ENCODE measurements at places on chromosomes 6 and 20.
A peak's percentile ranks its signal among the peaks of the same experiment; 100 is the strongest.

- no peak for DNase-seq
Measured at GRCh38 chr6:106693418-106693817, 64.0 kb downstream of the QRSL1 start.

DNA sequence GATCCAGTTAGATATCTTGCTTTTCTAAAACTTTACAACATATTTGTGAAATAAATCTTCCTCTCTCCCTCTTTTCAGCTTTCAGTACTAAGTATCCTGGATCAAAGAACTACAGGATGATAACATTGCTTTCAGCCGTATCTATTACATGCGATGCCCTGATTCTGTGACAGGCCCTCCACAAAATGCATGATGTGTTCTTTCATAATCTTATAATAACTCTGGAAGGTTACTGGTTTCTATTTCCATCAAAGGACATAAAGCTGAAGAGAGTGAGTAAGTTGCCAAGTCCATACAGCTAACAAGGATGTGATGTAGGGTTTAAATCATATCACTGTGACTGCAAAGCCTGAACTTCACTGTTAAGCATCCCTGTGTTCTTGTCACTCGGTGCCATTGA is 62.9 kb upstream of the ADGRG6 start:
- DNase-seq: no peak

GRCh38 chr20:37896932-37897548 is 5.9 kb upstream of the VSTM2L start:
- no peak for DNase-seq

- DNase-seq: no peak
Measured at GRCh38 chr6:124459268-124459667, 503.0 kb upstream of the RNF217 start.

DNA sequence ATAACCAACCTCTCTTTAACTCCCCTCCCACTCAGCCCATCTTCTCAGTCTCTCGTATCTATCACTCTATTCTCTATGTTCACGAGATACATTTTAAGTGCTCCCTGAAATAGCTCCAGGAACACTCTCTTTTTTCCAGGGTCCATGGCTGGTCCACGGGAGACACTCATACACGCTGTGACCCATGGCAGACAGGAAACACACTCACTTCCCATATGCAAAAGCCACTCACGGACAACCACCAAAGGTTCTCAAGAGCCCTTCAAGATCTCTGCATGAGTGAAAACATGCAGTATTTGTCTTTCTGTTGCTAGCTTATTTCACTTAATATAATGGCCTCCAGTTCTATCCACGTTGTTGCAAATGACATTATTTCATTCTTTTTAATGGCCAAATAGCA is 71.4 kb upstream of the PCSK2 start:
- DNase-seq: no peak

DNA sequence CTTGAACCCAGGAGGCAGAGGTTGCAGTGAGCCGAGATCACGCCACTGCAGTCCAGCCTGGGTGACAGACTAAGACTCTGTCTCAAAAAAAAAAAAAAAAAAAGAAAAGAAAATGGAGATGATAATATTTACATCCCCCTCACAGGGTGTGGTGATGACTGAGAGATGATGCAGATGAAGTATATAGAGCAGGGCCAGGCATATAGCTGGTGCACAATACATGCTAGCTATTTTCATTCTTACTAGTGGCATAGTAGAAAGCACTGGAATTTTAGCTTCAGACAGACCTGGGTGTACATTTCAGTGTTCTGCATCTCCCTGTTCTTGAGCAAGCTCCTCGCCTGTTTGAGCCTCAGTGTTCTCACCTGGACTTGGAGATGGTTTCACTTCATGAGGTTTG is 36.9 kb downstream of the CEBPB start:
- DNase-seq: no peak

GRCh38 chr20:8952721-8953120 is 116.2 kb upstream of the PLCB4 start:
- DNase-seq: no peak

DNA sequence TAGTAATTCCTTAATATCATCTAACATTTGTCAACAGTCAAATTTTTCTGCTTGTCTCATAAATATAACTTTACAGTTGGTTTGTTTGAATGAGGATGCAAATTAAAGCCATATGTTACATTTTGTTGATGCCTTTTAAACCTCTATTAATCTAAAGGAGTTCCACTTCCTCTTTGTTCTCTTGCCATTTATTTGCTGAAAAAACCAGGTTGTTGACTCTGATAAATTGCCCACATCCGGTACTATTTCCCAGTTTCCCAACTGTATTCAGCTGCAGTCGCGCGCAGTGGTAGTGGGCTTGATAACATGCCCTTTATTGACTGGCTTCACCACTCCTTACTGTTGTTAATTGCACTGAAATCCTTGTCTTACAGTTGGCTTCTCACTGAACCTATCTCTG is 32.8 kb upstream of the SIRPB2 start:
- no peak for DNase-seq

DNA sequence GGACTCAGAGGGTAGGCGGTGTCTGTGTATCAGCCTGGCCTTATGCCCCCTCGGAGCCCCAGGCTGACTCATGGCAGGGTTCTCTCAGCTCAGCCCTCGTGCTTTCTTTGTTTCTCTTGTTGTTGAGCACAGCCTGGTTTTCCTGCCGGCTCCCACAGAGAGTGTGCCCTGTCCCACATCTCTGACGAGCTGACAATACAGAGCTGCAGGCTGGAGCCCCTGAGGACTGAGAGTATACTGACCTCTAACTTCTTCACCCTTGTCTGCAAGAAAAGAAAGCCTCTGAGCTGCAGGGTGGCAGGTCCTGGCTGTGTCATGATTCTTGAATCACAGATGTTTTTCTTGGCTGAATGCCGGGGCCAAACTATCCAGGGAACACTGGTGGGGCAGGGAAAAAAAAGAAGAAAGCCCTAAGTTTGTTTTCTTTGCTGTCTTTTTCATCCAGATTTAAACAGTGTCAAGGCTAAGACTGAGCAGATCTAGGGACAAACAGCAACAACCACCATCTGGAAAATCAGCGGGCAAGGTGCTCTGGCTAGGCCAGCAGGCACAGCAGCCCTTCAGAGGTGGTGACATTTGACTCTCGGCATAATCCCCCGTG is 63.3 kb upstream of the ZNF133 start:
- DNase-seq: peak; percentile 60

GRCh38 chr6:143555071-143555492 is 43.6 kb upstream of the FUCA2 start:
- no peak for DNase-seq

DNA sequence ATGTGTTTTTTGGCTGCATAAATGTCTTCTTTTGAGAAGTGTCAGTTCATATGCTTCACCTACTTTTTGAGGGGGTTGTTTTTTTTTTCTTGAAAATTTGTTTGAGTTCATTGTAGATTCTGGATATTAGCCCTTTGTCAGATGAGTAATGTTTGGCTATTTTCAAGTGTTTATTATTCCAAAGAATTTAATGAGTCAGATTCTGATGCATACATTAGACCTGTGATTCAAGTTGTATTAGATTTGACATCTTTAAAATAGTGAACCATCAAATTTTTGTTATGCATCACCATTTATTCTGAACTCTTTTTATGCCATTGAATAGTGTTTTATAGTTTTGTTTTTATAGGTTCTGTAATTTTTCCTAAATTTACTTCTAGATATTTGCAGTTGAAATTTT is 319.3 kb downstream of the PKHD1 start:
- no peak for DNase-seq

DNA sequence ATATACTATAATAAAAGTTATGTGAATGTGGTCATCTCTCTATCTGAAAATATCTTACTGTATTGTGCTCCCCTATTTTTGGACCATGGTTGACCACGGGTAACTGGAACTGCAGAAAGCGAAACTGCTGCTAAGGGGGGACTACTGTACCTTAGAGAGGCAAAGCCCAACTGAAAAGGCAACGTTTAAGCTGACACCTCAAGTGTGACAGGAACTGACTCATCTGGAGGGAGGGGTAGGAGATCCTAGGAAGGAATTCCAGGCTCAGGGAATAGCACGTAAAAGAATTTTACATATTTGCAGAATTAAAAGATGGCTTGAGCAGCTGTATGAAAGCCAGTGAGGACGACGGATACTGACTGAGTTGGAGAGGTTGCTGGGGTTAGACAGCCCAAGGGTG is 34.8 kb downstream of the ELOVL2 start:
- DNase-seq: no peak

GRCh38 chr6:27213544-27214125 is 33.9 kb upstream of the PRSS16 start:
- no peak for DNase-seq

DNA sequence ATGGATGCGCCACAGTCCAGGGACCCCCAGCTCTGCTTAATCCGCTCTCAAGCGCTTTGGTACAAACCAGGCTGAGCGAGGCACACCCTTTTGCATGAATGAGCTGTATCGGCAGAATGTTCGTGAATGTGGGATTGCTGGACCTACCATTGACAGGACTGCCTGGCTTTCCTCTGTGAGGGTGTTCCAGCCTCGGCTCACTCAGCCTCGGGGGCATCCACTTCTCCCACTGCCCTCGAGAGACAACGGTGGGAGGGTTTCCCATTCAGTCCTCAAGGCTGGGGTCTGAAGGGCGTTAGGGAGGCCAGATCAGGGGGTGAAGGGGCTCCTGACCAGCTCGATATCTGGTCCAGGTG is 17.4 kb downstream of the MDFI start:
- no peak for DNase-seq

- DNase-seq: peak; percentile 85
Measured at GRCh38 chr6:38639498-38640215, at the start of gene BTBD9. TSS of gene BTBD9 (minus strand) at chr6:38639929.

DNA sequence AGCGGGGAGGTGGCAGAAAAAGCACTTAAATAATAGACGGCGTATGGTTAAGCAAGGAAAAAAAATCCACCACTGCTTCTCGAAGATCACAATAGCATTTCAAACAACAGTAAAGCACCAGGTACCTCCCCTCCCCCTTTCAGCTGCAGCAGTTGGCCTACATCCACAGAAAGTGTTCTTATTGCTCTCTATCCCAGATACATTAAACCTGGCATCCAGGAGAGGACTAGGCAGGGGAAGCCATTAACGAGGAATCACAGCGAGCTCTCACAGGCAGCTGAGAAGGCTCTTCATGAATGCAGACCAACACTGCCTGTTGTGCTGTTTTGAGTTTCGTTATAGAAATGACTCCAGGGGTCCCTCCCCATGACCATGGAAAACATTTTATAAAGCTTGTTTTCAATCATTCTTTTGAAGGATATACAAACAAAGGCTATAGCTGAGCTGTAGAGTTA is 11.8 kb downstream of the FYN start:
- DNase-seq: no peak

DNA sequence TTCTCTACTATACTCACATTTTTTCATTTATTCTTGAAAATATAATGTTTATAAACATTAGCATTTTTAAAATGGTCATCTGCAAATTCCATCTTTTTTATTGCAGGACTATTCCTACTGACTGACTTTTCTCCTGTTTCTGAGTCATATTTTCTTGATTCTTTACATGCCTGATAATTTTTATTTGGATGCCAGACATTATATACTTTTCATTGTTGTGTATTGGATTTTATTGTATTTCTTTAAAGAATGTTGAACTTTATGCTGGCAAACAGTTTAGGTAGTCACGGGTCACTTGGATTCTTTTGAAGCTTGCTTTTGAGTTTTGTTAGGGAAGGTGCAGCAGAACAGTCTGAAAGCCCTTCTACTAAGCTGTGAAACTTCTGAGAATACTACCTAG is 403.2 kb downstream of the ARHGAP18 start:
- no peak for DNase-seq

GRCh38 chr20:36541768-36542488 is 609 bp downstream of the MYL9 start:
- DNase-seq: no peak
